Foreskin melanocyte (primary cell): ENCODE measurements at places on chromosomes 3 and 15.

- no peak for DNase-seq
Measured at GRCh38 chr3:182393151-182393550, 400.2 kb upstream of the ATP11B start.

DNA sequence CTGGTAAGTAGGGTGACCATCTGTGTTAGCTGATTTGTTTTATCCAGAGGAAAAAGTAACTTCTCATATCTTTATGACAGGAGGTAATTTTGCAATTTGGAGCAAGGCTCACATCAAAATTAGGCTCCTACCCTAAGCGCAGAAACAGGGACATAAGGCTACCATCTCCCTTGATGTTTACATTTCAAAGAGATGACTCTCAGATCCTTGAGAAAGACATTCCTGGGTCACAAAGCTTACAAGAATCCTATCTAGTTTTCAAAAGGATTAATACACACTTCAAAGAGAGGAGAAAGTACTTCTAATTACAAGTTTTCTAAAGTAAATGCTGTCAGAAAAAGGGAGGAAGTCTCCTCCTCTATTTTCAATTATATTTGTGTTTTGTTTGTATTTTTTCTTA, 7.0 kb downstream of the ZPLD1 start:
- no peak for DNase-seq

DNA sequence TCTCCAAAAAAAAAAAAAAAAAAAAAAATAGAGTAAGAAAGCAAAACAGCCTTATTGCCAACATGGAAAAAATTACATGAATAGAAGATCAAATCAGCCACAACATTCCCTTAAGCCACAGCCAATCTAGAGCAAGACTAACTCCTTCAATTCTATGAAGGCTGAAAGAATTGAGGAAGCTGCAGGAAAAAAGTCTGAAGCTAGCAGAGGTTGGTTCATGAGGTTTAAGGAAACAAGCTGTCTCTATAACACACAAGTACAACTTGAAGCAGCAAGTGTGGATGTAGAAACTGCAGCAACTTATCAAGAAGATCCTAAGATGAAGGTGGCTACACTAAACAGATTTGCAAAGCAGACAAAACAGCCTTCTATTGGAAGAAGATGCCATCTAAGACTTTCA, 9.3 kb downstream of the PARL start:
- no peak for DNase-seq

GRCh38 chr3:106302451-106303221, 433.8 kb upstream of the CBLB start:
- no peak for DNase-seq

DNA sequence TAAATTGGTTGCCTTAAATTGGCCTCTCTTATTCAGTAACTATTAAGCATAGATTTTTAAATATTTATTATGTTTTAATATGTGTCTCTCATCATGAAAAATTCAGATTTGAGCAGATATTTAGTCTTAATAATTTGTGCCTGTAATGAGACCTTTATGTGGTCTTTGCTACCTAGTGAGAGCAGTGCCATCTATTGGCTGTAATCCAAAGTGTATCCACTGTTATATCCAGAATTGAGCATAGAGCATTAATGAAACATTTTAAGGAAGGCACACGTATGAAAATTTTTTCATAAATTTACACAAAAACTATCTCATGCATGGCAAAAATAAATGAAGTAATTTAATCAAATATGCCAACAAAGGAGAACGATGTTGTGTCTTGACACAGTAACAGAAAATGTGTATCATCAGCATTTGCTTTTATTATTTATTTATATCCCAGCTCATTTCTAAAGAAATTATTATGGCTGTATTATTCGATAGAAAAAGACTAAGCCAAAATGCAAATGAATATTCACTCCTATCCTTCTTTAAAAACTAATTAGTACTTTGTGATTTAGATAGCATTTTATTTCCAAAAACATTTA, 203.5 kb downstream of the RSRC1 start:
- DNase-seq: peak; percentile 29

GRCh38 chr3:58391156-58391865, 42.3 kb downstream of the PDHB start:
- no peak for DNase-seq

GRCh38 chr3:13257666-13258065, 162.5 kb downstream of the NUP210 start:
- DNase-seq: no peak

DNA sequence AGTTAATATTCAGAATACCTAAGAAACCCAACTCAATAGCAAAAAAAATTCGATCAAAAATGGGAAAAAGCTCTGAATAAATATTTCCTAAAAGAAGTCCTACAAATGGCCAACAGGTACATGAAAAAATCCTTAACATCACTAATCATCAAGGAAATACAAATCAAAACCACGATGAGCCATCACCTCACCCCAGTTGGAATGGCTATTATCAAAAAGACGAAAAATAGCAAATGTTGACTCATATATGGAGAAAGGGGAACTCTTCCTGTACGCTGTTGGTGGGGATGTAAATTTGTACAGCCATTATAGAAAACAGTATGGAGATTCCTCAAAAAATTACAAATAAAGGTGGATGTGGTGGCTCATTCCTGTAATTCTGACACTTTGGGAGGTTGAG, 29.6 kb upstream of the SGO1 start:
- no peak for DNase-seq

DNA sequence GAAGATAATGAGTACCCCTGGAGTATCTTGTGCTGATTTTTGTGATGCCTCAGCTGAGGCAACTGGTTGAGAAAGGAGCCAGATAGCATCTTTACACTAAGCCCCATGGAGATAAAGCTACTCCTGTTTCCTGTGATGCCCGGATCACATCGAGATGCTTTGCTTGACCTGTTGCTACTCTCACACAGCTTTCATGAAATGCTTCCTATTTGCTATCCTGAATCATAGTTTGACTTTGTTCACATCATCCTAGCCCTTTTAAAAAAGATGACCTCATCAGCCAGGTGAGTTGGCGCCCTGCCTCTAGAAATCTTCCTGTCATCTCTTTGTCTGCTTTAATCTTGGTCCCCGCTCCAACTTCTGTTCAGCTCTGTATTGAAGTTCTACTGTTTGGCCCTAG, 409.6 kb upstream of the TBL1XR1 start:
- no peak for DNase-seq

GRCh38 chr3:16382845-16383244, 117.8 kb downstream of the OXNAD1 start:
- DNase-seq: no peak

- no peak for DNase-seq
Measured at GRCh38 chr3:134066158-134066541, 36.4 kb upstream of the SLCO2A1 start.

DNA sequence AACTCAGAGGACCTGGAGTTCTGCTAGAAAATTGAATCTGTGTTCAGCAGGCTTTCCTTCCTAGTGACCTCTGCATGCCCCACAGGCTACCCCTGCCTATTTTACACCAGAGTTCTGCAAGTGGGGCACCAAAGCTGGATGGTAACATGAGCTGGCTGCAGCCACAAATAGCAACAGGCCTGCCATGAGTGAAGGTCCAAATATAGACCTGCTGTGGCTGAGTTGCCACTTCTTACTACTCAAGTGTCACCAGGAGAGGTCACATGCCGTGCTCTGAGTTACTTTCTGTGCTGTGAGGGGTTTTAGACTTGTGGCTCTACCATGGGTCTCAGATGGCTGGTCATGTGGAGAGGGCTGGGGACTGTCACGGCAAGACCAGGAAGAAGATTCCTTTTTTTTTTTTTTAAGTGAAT, at the start of gene FSD2:
FSD2 (minus strand) TSS at position 76 of the 413 bp plus-strand sequence. CDS start 18,679 bp downstream, outside the sequence.
- DNase-seq: no peak

- peak; percentile 43 for DNase-seq
Measured at GRCh38 chr3:12479919-12480427, 4.3 kb upstream of the TSEN2 start.

DNA sequence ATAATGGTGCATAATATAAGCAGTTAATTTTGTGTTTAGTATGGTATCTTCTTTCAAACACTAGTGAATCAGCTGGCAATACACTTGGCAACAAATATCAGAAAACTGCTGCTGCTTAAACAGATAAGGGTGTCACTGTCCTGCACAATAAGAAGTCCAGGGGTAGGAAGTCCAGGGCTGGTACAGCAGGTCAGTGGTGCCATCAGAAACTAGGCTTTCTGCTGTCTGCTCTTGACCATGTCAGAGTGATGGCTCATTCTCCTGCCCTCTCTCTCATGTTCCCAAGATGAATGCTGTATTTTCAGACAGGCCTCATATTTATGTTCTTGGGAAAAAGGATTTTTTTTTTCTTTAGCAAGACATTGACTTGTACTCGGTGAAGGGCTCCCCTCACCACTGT, 9.2 kb upstream of the GRK7 start:
- no peak for DNase-seq

GRCh38 chr15:77646104-77646694, 13.5 kb upstream of the LINGO1 start:
- no peak for DNase-seq

DNA sequence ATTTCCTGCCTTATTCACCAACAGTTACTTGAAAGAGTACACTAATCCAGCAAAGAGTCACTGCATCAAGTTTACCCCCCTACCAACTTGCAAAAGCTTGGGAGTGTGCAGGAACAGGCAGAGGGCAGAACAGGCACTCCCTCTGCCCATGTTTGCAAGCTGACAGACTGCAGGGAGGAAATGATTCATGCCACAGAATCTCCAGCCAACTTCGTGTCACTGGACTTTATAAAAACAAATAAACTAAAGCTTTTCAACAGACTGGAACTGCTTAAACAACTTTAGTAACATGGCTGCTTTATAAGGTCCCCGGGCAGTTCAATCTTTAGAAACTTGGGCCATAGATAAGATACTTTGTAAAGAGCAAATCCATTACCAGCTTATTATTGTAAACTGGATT, 129.5 kb downstream of the THRB start:
- DNase-seq: peak; percentile 25

- DNase-seq: no peak
Measured at GRCh38 chr3:58754074-58754473, 87.5 kb upstream of the FAM3D start.

DNA sequence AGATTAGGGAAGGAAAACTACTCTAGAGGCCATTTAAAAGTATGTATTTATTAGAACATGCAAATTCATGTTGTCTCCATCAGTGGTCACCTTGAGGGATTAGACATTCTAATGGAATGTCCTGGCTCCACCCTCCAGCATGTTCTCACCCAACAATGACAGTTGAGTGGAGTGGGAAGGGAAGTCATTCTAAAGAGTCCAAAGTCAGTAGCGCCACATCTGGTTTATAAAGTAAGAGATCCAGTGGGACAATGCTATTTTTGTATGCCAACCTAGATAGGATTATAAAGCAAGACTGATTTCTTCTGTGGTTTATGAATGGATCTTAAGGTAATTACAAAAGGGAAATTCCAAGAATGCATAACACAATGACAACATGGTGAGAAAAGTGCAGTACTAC, 33.3 kb downstream of the SLC24A1 start:
- no peak for DNase-seq

DNA sequence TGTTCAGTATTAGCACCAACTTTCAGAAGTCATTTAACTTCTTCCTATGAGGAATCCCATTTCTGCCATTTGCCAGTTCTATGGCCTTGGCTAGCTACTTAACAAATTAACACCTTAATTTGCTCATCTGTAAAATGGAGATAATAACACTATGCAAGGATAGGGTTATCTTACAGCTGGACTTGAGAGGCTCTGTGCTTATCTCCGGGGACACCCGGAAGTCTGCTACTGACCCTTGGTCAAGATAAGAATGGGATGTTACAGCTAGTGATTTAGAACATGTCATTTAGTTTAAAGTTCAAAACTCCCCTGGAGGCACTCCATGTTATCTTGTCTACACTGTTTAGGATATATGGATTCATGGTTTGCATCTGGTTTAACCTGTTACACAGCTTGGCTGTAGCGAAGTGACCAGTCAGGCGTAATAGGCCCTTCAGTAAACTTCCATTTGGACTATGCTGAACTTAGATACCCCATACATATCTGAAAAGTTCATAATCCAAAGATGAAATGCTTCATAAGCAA, 156.0 kb upstream of the CD96 start:
- no peak for DNase-seq
